Retina (tissue), 1 donor: ENCODE measurements at places on chromosomes 11 and 22.

DNA sequence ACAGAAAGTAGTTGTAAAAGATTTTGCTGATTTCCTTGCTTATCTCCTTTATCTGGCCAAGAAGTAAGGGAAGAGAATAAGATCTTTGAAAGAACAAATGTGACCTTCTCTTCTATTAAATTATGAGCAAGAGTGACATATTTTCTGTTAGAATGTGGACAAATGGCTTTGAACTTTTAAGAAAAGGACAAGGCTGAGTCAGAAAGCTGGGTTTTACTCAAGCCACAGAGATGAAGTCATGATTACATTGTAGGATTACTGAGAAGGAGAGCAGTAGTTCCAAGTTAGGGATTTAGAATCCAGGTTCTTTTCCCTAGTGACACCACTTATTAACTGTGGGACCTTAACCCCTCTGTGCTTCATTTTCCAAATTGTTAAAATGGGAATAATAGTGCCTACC, 13.5 kb downstream of the CCDC90B start:
- DNase-seq, result no peak

DNA sequence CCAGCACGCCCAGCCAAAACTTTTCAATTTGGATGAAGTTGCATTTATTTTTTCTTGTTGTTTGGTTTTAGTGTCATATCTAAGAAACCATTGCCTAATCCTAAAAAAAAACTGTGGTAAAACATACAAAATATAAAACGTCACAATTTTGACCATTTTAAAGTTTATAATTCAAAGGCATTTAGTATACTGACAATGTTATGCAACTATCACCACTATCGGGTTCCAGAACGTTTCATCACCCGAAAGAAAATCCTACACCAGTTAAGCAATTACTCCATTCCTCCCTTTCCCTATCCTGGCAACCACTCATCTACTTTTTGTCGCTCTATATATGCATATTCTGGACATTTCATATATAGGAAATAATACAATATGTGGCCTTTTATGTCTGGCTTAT, 30.5 kb upstream of the PHOX2A start:
- DNase-seq, result no peak

- DNase-seq, result no peak
Measured at GRCh38 chr11:33777906-33778305, 3.6 kb upstream of the FBXO3 start.

- no peak for DNase-seq
Measured at GRCh38 chr11:85661972-85662664, 2.8 kb downstream of the CREBZF start.

- no peak for DNase-seq
Measured at GRCh38 chr22:19393704-19394103, 37.8 kb downstream of the HIRA start.
